Suprapubic skin (tissue), 4 donors: ENCODE measurements at places on chromosomes 1 and 21.

DNA sequence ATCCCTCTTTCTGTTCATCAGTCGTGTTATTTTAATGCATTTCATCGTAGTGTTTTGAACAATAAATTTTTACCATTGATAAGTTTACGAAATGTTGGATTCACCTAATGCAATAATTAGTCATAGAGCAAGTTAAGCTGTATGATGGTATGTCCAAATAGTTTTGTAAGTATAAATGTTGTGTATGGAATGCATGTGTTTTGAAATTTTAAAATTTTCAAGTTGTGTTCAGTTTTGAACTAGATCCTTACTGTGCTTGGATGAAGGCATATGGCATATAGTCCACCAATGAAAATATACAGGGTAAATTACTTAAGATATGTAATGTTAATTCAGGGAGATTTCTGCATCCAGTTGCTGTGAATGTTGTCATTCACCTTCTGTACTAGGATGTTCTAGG, 2.3 kb downstream of the ZMYM4 start:
- DNase-seq: no peak

- no peak for DNase-seq
Measured at GRCh38 chr1:230661976-230662375, 19.7 kb downstream of the COG2 start.

GRCh38 chr1:228798035-228798434, 62.8 kb downstream of the RHOU start:
- DNase-seq: no peak

DNA sequence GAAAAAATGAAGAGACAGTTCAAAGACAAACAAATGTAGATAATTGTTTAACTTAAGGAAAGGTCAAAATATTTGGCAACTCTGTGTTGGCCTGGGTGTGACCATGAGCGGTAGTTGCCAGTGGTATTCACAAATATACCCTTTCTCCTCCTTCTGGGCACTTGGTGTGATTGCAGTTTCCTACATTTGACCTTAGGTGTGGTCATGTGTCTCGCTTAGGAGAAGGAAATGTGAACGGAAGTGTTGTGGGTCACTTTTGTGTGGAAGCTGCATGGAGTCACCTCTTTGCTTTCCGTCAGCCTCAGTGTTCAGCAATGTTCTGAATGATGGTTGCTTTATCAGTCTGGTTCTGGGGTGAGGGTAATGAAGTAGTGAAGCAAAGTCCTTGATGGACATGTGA, 3.4 kb upstream of the PCSK9 start:
- DNase-seq: no peak

- DNase-seq: no peak
Measured at GRCh38 chr1:86621286-86621685, 74.4 kb downstream of the CLCA4 start.

GRCh38 chr21:40146216-40146837, 279.1 kb downstream of the PCP4 start:
- DNase-seq: no peak

- no peak for DNase-seq
Measured at GRCh38 chr1:9883585-9884449, 26.3 kb downstream of the CTNNBIP1 start.

- no peak for DNase-seq
Measured at GRCh38 chr1:43432907-43433306, 20.8 kb downstream of the HYI start.

DNA sequence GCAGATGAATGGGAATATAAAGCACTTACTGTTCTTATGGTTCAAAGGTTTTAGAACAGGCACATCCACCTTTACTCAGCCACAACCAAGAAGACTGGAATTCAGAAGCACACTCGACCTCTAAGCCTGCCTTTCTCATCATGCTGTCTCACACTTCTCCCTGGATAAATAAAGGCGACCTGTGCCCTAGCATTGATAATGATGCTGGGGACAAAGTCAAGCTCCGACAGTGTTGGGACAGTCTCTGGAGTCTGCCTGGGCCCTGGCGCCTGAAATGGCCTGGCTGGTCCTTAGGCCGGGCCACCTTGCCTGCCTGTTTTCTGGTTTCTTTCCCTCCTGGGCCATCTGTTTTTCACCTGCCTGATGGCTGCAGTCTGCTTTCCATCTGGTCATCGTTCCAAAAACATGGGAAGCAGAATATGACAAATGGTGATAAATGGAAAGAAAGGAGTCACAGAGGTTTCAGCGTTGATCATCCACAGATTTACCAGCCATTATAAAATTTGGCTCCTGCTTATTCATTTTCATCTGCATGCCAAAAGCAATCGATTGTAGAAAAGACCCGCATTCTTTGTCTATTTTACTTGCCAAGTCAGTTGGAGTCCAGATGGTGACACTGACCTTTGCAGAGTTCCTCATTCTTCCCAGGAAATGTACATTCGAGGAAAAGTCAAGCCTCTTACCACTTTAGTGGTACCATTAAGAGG, 91.2 kb upstream of the KCNJ15 start:
- DNase-seq: no peak

DNA sequence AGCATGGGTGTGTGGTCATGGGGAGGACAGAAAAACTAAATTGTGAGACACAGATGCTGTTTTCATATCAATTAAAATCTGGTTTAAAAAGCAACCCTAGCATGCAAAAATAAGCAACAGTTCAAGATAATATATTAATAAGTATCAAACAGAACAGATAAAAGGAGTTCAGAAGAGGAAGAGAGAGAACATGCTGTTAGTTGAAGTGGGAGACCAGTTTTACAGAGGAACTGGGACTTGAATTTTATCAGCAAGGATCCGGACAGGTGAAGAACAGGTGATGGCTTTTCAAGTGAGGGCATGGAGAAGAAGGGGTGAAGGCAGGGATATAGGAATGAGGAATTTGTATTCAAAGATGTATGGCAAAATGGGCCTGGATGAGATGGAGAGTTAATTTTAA, 75.9 kb downstream of the PRRX1 start:
- no peak for DNase-seq

- DNase-seq: no peak
Measured at GRCh38 chr1:43836267-43836951, 97.2 kb upstream of the ARTN start.

DNA sequence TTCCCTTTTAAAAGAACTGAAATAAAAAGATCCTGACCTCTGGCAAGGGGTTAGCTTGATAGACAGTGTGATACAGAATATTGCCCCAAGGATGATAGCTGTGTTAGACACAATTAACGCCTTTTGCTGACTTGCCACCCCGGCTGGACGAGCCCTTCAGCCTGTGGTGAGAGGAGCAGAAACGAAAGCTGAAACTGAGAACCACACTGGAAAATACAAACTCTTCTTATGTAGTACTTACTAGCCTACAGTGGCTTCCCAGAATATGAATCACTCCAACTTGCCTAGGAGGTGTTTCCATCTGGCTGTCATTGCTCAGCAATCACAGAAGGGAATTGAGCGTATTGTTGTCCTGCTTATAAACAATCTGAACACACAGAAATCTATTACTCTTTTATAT, 22.9 kb downstream of the SAMSN1 start:
- no peak for DNase-seq

DNA sequence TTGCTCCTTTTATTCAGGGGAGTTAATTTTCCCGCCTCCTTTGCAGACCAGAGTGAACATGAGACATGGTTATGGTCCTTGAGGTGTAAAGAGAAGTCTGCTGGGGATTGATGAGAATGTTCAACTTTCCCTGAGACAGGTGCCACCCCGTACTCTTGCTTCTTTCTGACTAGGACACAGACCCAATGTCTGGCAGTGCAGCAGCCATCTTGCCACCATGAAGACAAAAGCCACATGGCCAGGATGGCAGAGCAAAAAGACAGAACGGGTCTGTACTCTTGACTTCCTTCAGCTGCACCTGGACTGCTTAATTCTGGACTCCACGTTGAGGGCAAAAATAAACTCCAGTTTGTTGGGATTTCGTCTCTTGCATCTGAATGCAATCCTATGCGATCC, 54.1 kb downstream of the KLHDC7A start:
- DNase-seq: peak; percentile 3

DNA sequence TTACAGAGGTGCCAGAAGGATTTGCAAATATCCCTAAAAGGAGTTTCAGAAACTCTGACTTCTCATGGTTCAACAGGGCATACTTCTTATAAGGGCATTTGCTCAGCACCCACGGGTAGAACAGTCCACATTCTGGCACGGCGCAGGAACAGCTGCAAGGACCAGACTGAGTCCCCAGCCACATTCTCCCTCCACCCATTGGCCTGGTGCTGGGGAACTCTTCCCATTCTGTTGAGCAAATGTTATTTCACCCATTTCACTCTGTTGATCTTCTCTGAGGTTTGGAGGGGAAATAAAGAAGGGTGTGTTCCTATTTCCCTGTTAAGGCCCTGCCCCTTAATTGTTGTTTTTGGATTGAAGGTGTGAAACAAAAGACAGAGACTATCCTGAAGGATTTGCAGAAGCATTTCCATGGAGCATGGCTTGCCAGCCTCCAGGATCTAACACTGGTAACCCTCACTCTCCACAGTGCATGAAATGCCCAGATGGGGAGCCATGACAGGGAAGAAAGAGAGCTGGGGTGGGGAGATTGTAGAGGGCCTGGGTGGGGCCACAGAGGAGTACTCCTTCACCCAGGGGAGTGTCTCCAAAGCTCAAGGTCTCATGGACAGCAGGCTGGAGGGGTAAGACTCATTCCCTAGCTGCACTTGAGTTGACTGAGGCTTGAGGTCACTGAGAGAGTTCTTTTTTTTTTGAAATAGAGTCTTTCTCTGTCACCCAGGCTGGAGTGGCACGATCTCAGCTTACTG, 35.0 kb downstream of the INAVA start:
- no peak for DNase-seq

DNA sequence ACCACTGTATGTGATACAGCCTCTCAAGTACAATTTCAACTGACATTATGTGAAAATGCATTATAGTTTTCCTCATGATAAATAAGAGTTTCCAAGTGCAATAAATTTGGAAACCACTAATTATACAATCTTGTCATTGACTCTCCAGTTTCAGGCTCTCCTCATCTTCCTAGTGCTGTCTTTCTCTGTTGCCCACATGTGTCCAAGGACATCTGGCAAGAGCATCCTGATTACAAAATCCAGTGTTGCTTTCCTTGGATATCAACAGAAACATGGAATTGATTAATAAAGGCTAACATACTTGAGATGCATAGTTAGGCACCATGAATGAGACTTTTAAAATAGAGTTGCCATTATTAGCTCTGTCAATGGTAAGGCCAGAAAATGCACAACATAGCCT, 15.6 kb upstream of the MAP10 start:
- DNase-seq: no peak

DNA sequence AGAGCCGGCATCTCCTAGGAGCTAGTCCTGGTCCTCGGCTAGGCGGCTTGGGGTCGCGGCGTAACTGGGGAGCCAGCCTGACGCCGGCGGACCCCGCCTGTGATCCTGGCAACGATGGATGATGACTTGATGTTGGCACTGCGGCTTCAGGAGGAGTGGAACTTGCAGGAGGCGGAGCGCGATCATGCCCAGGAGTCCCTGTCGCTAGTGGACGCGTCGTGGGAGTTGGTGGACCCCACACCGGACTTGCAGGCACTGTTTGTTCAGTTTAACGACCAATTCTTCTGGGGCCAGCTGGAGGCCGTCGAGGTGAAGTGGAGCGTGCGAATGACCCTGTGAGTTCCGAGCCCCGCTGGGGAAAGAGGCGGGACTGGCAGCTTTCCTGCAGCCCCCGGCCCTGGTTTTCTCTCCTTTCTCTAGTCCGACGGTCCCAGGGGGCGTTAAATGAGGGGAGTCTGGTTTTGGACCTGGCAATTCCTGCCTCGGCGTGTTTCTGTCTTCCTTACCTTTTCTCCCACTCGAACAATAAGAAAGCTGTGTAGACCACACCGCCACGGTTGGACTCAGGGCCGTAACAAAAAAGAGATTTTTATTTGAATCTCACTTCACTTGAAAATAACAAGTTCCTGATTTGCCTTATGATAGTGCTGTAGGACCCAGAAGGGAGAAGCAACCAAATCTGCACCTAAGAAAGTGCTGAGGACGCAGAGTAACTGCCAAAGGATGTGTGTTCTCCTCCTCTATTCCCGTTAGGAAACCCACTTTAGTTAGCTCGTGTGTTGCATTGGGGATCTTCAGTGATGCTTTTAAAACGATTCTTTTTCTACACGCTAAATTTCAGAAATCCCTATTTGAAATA, at the start of gene SPRTN:
SPRTN (plus strand) TSS at position 24 of the 859 bp plus-strand sequence; CDS start at position 115, 91 bp downstream.
- DNase-seq: peak; percentile 94

GRCh38 chr1:244665771-244666217, 12.9 kb downstream of the DESI2 start:
- DNase-seq: no peak

GRCh38 chr1:14571810-14572767, 26.4 kb upstream of the KAZN start:
- DNase-seq: no peak

GRCh38 chr21:16218682-16219343, 489.0 kb downstream of the USP25 start:
- no peak for DNase-seq

GRCh38 chr1:161930064-161930463, 93.6 kb downstream of the OLFML2B start:
- DNase-seq: no peak

GRCh38 chr21:38787461-38788274, 18.1 kb upstream of the ETS2 start:
- no peak for DNase-seq

DNA sequence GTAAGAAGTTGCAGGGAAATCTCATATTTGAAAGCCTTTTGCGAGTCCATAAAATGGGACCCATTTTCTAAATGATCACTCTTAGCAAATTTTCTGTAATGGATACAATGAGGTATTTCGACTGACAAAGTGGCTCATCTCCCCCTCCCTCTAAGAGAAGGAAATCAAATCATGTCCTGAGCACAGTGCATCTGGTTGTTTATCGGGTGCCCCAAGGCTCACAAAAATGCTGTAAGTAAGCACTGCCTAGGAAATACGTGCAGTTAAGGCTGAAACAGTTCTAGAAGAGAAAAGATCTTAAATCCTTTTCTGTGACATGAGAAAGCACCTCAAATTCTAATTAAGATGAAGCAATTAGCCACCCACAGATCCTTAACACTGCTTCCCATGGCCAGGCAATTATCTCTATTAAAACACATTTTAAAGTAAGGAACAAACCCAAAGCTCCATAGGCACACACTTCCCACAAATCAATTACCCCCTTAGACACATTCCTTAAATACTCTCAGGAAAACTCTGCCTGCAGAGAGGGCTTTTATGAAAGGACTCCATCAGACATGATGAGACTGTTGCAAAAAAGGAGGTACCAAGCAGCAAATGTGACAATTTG, 216.3 kb downstream of the KCNH1 start:
- DNase-seq: no peak

- DNase-seq: no peak
Measured at GRCh38 chr1:30589083-30589482, 134.3 kb downstream of the MATN1 start.

- no peak for DNase-seq
Measured at GRCh38 chr1:33320619-33321165, at the start of gene A3GALT2. Gene A3GALT2, minus strand, starts transcription at chr1:33321098. Its CDS starts 0 bp downstream, at chr1:33321098.

DNA sequence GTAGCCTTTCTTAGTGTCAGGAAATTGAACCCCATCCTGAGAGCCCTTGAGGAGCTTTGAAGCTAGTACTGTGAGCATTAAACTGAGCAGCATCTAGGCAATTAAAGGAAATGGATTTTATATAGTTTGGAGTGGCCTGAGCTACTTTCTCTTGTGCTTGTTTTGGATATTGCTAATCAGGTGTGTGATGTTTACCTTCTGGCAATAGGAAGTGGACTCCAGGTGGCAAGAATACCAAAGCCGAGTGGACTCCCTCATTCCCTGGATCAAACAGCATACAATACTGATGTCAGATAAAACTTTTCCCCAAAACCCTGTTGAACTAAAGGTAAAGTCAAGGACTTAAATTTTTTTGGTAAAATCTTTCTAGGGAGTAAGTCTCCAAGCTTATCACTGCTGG, 79.4 kb downstream of the MACF1 start:
- DNase-seq: no peak
